NCI-H345 (cell line): ENCODE measurements at places on chromosomes 3 and 15.
A peak's percentile ranks its signal among the peaks of the same experiment; 100 is the strongest.

DNA sequence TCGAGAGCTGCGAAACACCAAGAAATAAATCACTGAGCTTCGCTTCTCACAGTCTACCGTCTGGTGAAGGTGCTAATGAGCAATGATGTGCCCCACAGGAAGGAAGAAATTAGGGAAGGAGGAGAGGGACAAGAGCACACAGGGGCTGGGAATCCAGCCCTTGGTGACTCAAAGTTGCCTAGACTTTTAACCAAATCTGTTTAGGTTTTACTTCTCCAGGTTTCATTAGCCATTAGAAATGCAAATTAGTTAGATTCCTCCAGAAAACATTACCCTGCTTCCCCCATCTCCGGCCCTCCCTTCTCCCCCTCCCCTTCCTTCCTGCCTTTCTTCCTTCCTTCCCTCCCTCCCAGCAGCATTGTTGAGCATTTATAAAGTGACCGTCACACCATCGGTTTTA, 59.3 kb upstream of the UBE2E1 start:
- DNase-seq, result no peak

DNA sequence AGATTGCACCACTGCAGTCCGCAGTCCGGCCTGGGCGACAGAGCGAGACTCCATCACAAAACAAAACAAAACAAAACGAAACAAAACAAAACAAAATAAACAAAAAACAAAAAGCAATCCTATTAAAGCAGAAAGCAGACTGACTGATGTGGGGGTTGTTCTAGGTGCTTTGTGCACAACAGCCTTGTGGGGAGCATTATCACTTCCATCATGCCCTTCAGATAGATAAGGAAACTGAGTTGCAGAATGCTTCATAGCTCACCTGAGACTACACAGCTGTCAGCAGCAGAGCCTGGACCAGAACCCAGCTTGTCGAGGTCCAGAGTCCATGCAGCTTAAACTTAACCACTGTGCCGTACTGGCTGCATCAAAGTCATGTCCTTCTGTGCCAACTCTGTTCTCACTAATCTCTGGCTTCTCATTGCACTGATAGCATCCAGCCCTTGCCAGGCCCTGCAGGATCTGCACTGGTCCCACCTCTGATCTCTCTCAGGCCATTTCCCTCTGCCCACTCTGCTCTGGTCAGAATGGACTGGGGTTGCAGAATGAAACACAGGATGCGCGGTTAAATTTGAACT, 47.6 kb upstream of the MRPS22 start:
- no peak for DNase-seq

GRCh38 chr3:153897842-153898241, 223.3 kb upstream of the ARHGEF26 start:
- DNase-seq, result no peak

- DNase-seq, result no peak
Measured at GRCh38 chr3:123071581-123071980, 4.8 kb downstream of the PDIA5 start.

DNA sequence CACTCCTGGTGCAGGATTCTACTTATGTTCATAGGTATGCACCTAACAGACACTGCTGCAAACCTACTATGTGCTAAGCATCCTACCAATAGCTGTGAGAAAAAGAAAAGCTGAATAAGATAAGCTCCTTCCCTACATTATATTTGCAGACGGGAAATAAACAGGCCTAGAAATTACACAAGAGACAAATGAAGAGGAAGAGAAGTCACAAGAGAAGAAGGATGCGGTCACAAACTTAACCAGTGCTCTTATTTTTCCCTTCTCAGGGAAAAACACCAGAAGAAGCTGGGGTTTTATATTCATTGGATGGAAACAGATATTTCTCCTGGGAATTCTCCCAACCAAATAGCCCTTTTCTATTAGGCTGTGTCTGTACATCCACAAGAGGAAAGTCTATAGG, 109.7 kb upstream of the TRIM42 start:
- DNase-seq, result no peak

- no peak for DNase-seq
Measured at GRCh38 chr15:76192715-76193114, 118.6 kb downstream of the ETFA start.

GRCh38 chr3:148044151-148044550, 635.0 kb downstream of the ZIC1 start:
- no peak for DNase-seq

DNA sequence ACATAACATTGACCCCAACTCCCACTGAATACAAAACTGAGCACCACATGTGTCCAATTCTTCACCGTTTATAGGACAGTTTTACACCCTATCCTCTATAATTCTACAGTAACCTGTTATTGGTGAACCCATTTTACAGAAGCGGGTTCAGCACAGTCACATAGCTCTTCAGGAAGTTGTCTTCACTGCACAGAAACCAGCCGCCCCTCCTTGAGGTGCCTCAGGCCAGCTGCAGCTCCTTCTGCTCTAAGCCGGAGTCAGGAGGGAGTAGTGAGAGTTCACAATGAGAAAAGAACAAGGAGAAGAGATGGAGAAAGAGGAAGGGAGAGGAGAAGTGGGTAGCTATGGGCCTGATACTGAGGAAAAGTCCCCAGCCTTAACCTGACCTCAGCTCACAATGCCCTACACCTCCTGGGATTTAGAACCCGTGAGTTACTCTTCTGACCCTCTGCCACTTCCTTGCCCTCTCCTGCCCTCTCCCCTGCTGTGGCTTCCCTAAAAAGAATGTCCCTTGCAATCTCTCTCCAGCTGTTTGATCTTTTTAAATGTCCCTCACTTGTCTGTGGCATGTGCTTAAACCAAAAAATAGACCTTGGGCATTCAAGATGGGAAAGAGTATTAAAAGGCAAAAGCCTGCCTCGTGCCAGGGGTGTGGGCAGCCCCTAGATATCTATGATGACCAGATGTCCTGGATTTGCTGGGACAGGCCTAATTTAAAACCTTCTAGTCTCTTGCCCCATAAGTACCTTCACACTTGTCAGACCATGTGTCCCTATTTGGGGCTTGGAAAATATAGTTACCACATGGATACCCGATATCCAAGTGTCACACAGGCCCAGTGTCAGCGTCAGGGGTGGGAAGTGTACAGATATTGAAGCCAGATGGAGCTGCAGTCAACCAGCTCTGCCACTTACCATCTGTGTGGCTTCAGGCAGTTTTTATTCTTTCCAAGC, 71.3 kb upstream of the HES1 start:
- no peak for DNase-seq

GRCh38 chr15:98150536-98150935, 190.0 kb downstream of the ARRDC4 start:
- no peak for DNase-seq

DNA sequence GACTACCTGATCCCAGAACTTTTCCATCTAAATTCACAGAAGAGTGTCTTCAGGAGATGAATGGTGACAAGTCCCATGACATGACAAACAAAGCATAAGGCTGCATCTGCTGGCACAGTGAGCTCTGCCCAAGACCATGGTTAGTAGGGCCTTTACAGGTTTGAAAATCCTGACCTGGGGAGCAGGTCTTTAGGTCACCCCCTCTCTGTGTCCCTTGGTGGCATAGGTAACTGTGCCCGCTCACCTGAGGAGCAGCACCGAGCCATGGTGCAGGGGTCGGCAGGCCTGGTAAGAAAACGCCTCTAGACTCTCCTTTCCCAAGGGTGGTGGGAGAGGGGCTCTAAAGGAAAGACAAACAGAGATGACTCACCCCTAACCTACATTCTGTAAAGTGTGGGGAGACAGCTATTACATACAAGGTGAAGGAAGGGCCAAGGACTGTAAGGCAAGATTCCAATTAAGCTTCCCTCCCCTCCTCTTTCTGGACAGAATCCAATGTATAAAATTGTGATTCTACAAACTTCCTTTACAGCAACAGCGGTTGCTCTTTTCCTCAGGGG, 74.0 kb downstream of the SATB1 start:
- DNase-seq, result no peak

GRCh38 chr3:16186565-16186964, 12.1 kb downstream of the GALNT15 start:
- no peak for DNase-seq

- DNase-seq, result no peak
Measured at GRCh38 chr3:12944849-12945248, 103.5 kb upstream of the RPL32 start.

- DNase-seq, result peak; percentile 72
Measured at GRCh38 chr15:65833501-65834205, 35.6 kb upstream of the RAB11A start.

DNA sequence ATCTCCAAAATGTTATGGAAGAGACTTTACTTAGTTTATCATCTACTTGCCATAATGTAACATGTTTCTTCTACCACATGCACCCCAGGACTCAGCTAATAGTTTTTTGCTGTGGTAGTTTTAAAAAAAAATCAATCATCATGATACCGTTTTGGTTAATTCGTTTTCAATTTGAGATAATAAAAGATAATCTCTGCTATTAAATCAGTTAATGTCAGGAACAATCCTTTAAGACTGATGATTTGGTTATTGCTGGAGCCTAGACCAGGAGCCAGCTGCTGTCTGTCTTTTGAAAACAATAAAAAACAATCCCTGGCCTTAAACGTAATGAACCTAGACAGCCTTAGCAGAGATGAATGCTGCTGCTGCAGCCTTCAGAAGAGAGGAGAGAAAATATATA, 403.7 kb downstream of the OXSM start:
- DNase-seq, result no peak

GRCh38 chr3:194877291-194878119, 191.8 kb downstream of the FAM43A start:
- DNase-seq, result no peak

GRCh38 chr3:141998669-141999290, 122.3 kb downstream of the ATP1B3 start:
- DNase-seq, result no peak

GRCh38 chr3:36733162-36733696, 31.1 kb downstream of the DCLK3 start:
- no peak for DNase-seq

DNA sequence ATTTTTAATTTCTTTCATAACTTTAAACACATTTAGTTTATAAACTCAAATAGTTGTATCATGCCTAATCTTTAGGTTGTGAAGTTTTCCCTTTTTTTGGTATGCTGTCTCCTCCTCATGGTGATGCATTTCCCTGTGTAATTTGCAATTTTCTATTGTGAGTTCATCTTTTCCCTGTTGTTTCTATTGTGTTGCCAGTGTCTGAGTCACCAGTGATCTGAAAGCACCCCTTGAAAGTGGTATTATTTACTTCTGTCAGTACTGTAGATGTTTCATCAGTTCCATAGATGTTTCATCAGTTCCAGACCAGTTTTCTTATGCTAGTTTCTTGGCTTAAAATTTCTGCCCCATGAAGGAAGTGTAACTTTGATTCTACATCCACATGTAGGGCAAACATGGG, 80.6 kb downstream of the OXSM start:
- DNase-seq, result no peak

GRCh38 chr15:62391641-62392262, 226.7 kb upstream of the C2CD4B start:
- no peak for DNase-seq

GRCh38 chr3:31613654-31614053, 80.9 kb downstream of the STT3B start:
- no peak for DNase-seq

GRCh38 chr3:71317140-71317539, 266.4 kb downstream of the FOXP1 start:
- DNase-seq, result no peak

DNA sequence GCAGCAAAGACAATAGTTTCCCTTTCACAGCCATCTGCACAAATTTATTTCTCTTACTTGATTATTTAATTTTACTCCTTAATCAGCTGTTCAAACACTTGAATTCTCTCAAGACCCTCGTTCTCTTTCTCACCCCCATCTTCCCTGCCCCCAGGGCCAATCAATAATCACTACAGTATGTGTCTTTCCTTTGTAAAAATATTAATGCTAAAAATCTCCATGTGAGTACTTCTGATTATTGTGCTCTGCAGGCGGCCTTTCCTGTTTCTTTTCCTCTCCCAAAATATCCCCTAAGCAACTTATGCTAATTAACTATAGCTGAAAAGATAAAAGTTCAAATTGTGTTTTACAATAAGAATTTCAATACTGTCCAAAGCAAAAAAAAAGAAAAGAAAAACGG, 617.0 kb upstream of the CBLB start:
- DNase-seq, result no peak

DNA sequence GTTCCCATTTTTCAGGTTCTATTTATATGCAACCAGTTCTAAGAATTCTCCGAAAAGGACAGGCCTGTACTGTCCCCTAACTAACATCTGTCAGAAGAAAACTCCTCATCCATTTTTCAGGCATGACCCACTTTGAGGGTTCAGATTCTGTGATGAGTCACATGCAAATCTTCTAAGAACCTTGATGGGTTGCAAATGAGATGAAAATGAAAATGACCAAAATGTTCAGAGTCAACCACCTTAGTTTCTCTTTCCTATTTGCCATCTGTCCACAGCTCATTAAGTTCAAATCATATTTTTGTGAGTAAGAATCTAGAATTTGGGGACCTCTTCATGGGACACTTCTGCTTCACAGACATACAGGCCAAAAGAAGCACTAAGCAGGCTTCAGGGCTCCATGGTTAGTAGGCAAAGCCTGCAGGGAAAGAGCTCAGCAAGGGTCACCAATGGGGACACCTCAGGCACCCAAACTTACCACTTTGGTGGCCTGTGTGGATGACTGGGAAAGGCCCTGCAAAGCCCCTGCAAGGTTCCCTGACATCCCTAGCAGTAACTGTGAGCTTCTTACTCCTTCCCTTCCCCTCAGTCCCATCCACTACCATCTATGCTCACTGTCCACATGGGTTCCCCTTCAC, 122.0 kb downstream of the WDR76 start:
- no peak for DNase-seq

GRCh38 chr3:112742934-112743333, 102.0 kb upstream of the CCDC80 start:
- DNase-seq, result no peak

DNA sequence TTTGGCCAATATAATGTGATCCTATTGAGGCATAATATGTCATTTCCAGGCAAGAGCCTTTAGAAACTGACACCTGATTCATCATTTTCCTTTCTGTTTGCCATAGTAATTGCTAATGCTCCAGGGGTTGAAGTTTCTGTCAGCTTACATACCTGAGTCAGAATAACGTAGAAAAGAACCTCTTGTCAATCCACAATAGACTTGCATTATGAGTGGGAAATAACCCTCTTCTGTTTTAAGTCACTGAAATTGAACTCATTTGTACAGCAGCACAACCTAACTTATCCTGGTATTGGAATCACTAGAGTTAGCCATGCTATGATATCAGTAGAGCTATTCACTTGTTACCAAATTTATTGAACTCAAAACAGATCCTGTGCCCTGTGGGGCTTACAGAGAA, 101.7 kb upstream of the TP63 start:
- no peak for DNase-seq

DNA sequence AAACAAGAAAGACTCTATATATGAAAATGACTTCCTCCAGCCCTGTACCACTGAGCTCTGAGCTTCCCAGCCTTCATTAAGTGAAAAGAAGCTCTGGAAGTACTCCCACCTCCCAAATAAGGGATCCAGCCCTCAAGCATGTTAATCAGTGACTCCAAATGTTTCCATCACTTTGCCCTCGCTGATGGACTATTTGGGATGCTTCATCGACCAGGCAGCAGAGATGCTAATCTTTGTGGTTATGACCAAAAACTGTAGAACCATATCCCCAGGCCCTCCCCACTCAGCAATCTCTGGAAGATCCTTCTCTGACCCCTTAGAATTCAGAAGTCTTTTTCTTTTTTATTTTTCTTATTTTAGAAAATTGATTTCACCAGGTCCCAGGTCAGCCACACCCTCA, 2.3 kb upstream of the CTDSPL start:
- no peak for DNase-seq
